ENCODE measurements at places on chromosomes 13 and 19.

- no peak for DNase-seq
These were observed 487.6 kb downstream of the EFNB2 start for GRCh38 chr13:106047859-106048258.

DNA sequence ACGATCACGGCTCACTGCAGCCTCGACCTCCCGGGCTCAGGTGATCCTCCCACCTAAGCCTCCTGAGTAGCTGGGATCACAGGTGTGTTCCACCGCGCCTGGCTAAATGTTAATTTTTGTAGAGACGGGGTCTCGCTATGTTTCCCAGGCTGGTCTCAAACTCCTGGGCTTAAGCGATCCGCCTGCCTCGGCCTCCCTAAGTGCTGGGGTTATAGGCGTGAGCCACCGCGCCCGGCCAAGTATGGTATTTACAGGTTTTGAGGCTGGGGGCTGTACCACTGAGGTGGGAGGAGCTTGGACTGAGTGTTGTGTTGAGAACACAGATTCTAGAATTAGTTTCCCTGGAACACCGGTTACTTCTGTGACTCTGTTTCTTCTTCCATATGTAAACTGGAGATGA lies 452 bp upstream of the PPM1N start:
- DNase-seq: no peak

- DNase-seq: no peak
These were observed 15.4 kb upstream of the PRR19 start for GRCh38 chr19:42286349-42287016.

DNA sequence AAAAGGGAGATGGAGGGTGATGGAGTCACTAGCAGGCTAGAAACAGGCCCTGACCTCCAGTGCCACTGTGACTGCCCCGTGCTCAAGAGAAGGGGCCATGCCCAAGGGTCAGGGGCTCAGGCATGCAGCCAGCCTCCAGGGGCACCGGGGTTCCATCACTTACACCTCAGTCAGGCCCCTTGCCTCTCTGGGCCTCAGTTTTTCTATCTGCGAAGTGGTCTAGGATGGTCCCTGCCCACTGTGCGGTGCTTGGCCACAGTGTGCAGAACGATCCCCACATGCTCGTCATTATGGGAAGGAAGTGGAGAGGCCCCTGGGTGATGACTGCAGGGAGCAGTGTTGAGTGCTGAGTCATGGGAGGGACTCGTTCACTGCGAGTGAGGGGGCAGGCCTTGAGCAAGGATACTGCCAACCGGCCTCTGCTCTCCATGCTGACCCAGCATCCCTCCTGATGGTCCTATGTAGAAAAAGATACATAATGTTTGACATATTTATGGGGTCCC lies 23.1 kb downstream of the TMED1 start:
- DNase-seq: no peak

DNA sequence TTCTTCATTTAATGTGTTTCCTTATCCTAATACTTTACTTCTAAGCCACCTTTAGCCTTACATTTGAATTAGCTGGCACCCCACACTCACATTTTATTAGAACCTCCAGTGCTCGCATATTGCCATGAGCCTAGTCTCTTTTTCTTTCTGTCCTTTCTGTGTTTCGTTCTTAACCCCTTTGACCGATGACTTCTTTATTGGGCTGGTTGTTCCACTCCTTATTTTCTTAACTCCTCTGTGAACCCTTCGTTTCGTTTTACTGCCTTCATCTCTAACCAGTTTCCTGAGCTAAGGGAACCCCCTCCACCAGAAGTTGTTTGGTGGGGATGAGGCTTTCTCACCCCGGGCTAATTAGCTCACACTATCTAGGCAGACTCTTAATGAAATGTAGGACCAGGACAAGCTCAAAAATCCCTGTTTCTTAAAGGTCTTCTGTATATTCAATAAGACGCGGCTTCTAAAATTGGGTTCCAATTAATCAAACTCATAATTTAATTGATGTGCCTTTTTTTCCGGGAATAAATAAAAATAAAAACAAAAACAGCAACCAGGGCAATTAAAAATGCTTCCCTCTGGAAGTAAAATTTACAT lies 19.1 kb upstream of the ARHGEF7 start:
- no peak for DNase-seq

- DNase-seq: no peak
These were observed 700.8 kb upstream of the SPRY2 start for GRCh38 chr13:81041761-81042160.

- no peak for DNase-seq
These were observed 16.8 kb downstream of the LHFPL6 start for GRCh38 chr13:39586151-39586550.

DNA sequence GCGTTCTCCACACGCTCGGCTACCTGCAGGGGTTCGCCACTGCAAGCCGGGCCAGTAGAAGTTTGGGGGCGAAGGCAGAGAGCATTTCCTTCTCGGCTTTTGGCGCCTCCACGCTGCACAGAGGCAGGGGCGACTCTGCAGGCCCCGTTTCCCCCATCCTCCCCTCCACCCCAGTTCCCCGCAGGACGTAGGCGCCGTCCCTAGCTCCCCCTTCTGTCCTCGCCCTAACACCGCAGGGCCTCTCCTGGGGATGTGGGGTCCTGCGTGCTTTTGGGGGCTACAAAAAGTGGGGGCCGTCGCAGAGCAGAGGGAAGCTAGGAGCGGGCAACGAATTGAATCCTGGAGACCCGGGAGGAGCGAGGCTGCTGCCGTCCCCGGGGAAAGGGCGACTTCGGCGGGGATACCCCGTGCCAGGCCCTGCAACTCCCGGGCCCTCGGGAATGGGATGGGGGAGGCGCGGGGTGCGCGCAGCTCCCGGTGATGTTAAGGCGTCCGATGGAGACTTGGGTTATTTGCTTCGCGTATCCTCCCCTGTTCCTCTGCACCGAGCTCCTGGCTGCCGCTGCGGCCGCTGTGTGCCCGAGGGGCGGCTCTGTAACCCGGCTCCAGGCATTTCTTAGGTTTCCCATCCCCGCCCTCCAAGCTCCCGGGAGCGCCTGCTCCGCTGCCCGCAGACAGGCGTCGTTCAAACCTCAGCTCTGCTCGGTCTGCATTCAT lies 255.9 kb upstream of the SOX21 start:
- DNase-seq: no peak

DNA sequence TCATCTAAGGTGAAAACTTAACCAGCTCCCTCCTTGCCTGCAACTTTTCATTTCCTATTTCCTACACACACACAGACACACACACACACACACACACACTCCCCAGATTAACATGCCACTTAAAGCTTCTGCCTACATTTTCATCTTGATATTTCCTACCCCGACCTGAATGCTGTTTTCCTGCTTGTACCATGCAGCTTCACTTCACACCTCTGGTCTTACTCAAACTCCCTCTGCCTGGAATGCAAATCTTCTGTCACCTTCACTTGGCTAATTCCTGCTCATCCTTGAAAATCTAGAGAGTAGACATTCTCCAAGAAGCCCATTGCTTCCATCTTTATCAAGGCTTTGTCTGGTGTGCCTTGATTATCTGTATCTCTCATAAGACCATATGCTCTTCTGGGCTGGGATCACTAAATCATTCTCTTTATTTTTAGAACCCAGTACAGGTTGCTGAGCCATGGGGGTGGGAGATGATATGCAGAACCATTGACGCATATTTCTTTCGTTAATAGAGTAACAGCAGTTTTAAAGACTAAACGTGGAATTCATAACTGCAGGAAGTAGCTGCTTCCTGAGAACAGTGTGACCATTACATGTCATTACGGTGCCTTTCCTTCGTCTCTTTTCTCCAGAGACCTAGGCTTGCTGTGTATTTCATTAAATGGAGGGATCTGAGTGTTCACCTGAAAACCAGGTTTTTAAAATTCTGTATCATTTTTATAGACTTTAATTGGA lies 37.7 kb downstream of the CNMD start:
- DNase-seq: no peak

DNA sequence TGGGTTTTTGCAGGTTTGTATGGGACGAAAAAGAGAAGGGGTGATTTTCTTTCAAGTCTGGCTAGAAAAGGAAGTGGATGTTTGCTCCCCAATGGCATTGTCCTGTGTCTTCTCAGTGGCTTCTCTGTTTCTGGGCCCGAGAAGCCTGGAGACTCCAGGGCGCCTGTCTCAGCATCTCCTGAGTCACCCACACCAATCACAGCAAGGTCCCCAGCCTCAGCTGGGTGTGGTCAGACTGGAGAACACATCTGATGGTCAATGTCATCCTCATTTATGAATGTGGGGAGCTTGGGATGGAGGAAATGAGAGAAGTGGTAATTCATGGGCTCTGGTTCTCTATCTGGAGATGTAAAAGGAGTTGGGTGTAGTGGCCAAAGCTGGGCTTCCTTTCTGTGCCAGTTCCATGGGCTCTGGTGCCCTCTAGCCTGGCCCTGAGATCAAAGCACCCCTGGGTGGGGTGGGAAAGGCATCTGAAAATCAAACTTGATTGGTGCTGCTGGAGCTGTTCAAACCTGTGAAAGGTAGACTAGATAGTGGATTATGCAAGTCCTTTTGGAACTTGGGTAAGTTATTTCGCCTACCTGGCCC lies 13.4 kb downstream of the RASL11A start:
- no peak for DNase-seq

DNA sequence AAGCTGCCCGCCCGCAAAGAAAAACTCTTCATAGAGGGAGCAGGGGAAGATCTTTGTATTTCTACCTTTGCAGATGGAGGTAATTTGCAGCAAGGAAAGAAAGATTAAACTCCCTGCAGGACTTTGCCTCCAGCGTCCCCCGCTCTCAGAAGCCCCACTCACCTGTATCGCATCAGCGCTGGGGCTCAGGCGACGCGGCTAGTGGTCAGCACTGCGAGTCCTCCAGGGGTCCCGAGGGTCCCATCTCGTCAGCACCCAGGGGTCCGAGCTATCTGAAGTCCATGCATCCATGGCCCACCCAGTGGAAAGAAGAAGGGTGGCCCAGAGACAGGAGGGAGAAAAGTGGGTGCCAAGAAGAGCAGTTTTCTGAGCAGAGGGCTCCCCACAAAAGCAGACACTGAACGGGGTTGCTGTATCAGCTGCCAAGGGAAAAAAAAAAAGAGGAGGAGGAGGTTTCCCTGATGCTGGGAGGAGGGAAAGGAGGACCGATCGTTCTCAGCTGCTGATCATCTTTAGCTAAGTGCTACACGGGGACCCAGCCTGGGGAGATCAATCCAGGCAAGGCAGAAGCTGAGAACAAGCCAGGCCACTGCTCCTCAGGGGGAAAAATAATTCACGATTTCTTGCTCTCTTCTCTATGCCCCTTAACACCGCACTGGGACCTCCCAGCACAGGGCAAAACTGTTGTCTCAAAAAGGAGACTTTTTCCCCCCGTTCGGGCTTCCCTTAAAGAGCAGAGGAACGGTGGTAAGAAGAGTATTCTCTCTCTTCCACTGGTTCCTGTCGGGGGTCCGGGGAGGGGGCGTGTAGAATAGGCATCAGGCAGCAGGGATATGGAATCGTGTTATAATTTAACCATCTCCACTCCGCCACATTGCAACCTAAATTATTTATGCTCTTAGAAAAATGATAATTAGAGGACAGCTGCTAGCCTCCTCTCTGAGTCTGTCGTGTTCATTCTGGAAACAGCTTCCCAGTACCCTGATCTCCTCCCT lies 117.7 kb upstream of the CACNA1A start:
- DNase-seq: no peak

- no peak for DNase-seq
These were observed 33.9 kb upstream of the CCNE1 start for GRCh38 chr19:29777781-29778309.

- no peak for DNase-seq
These were observed 68.2 kb downstream of the ARHGAP35 start for GRCh38 chr19:46928951-46929350.

DNA sequence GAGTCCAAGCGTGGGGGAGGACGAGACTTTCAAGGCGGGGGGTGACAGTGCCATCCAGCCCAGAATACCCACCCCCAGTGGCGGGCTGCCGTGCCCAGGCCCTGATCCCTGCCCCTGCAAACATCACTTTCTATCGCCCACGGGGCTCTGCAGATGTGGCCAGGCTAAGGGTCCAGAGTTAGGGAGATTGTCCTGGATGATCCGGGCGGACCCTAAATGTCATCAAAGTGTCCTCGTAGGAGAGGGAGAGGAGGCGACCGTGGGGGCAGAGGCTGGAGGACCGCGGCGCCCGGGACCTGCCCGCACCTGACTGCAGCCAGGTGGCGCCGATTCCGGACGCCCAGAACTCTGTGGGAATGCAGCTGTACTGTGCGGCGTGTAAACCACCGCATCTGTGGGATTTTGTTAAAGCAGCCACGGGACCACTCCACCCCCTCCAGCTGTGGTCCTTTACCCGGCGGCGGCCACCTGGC lies 32.4 kb downstream of the GJA3 start:
- DNase-seq: no peak

GRCh38 chr19:15684828-15685227 lies 11.9 kb downstream of the CYP4F12 start:
- no peak for DNase-seq

- no peak for DNase-seq
These were observed 45.7 kb upstream of the ZNF730 start for GRCh38 chr19:23071147-23071511.

DNA sequence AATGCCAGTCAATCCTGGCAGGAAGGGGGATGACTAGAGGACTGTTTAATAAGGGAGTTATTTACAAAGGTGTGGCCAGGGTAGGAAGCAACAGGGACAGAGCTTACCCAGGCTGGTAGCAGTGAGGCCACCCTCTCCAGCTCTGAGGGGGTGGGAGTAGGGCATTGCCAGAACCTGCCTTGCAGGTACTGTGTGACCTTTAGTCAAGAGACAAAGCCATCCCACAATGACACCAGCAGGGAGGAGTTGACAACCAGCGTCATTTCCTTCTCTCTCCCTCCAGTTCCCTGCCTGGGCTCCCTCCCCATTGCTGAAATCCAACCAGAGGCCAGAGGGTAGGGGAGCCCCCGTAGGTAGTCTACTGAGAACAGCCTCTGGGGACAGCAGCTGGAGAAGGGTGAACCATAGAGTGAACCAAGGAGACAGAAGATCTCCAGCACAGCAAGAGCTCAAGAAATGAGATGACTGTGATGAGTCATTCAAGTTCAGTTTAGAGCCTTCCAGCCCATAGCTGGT lies 33.3 kb upstream of the SPATA13 start:
- DNase-seq: no peak

DNA sequence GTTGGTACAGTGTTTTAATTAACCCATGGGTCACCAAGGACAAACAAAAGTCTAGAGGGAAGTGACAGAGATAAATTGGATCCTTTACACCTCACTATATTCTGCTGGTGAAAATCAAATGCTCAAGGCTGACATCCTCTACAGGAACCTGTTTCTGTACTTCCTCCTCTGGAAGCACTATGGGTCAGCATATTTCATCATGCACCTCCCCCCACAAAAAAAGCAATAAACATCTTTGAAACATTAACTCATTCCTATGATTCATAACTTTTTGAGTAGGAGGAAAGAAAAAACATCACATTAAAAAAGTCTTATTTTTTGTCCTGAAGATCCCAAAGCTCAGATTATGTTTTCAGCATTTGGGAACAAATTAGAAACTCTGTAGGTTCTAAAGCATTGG lies 588.3 kb upstream of the SGCG start:
- no peak for DNase-seq

GRCh38 chr13:109693213-109693612 lies 93.2 kb downstream of the IRS2 start:
- DNase-seq: no peak

Data from T follicular helper cell (primary cell).